ENCODE measurements at places on chromosomes 6 and 20.

DNA sequence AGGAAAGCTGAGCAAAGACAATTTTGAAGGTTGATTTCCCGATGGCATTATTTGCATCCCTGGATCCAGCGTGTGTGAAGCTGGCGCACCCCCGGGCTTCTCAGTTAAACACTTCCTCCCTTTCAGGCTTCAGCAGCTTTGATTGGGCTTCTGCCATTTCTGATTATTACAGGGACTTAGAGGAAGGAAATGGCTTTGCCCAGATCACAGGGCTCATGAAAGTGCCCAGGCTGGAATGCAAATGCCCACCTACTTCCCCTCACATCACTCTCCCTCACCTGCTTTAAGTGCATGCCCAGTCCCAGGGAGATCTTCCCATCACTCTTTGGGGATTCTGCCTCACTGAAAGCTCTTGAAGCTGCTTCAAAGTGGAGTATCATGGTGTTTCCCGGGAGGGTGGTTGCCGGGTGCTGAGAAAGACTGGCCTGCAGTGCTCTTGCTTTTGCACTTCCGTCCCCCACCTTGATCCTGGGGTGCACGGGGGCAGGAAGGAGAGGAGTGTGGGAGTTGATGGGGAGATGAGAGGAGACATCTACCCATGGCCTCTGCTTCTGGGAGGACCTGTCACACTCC lies 28.3 kb downstream of the PHACTR3 start:
- no peak for DNase-seq

DNA sequence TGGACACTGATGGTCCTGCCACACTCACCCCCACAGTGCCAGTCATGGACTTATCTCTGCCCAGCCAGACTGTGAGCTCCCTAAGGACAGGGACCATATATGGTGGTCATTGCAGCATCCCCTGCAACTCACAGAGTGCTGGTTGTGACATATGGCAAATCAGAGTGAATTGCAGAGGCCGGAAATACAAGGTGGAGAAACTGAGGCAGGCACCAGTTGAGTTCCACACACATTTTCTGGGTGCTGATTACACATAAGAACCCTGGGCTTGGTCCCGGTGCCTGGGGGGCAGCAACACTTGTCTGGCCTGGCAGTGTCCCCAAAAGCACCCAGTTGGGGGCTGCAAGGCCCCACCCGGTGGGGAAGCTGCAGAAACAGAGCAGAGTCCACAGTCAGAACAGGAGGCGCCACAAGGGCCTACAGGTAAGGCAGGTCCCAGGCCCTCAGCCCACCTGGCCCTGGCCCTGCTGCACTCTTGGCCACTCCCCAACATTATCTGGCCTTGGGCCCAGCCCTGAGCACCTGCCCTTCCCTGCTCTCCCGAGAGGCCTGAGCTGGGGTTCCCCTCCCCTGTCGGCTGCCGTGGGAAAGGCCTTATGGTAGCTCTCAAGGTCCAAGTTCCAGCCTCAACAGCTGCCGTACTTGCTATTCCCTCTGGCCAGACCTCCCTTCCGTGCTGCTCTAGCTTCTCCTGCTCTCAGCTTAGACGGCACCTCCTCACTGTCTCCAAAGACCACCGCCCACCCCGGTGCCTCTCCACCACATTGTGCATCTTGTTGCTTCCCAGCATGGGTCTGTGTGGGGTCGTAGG lies 140.8 kb upstream of the PTPN1 start:
- DNase-seq: peak; percentile 93

GRCh38 chr20:37622728-37623127 lies 71.1 kb upstream of the CTNNBL1 start:
- no peak for DNase-seq

- no peak for DNase-seq
These were observed 6.4 kb downstream of the OSBPL2 start for GRCh38 chr20:62244644-62245108.

GRCh38 chr6:142938510-142938909 lies 6.5 kb downstream of the HIVEP2 start:
- no peak for DNase-seq

GRCh38 chr6:13411484-13411883 lies 75.9 kb downstream of the GFOD1 start:
- no peak for DNase-seq

- DNase-seq: no peak
These were observed 36.3 kb downstream of the ZNF133 start for GRCh38 chr20:18324596-18325089.

DNA sequence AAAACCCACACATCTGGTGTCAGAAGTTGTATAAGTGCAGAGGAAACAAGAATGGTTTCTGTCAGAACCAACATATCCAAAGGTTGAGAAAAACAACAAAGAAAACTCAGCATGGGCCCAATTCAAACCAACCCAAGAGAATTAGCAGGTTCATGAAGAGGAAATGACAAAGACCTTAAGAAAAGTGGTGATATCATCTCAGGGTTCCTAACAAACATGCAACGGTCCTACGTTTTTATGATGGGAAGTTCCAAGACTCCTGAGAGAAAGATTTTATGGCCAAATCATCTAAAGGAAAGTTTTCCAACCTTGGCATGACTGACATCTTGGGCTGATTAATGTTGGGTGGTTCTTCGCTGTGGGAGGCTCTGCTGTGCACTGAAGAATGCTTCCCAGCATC lies 23.0 kb downstream of the TFB1M start:
- DNase-seq: no peak

DNA sequence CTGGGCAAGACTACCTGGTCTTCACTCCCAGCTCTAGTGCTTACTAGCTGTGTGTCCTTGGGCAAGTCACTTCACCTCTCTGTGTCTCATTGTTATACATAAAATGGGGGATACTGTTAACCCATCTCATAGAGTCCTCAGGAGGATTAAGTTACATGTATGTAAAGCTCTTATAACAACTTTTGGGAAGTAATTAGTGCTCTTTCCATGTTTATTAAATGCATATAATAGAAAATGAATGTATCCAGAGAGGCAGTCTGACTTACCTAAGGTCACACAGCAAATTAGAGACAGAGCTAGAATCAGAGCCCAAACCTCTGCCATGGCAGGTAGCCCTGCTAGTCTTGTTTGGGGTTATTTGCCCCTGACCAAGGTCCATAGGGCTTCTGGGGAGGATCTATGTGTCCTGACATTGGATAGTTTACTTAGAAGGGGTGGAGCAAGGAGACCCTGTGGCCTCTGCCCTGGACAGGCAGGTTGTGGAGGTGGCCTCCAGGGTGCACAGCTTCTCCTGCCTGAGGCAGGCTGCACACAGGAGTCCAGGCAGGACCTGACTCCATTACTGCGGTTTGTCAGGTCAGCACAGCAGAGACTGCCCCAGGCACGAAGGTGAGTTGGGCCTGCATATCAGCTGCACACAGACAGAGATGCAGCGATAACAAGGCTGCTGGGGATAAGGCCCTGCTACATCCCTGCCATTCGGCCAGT lies 8.4 kb upstream of the MAPK13 start:
- no peak for DNase-seq

DNA sequence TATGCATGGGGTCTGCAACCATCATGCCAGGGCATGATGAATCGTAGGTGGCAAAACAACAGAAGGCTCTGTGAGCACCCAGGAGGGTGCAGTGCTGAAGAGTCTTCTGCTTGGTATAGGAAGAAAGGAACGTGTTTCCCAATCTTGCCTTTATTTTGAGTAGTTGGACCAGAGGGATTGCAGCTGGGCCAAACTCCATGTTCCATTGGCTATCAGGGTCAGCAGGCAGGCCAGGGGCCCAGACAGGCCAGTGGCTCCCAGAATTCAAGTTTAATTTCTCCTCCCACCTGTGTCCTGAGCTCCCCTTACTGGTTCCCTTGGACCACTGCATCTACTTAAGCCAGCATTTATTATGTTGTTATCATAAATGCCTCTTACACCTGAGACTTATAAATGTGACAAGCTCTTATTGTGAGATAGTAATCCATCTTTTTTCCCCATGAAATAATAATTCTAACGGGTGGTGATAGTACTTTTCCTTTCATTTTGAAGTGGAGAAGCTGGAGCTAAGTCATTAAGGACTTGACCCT lies 918 bp upstream of the TRIM38 start:
- no peak for DNase-seq

GRCh38 chr6:158038291-158039177 lies 56.9 kb downstream of the SYNJ2 start:
- no peak for DNase-seq

GRCh38 chr6:27617046-27617687 lies 144.3 kb upstream of the ZNF184 start:
- peak; percentile 16 for DNase-seq

GRCh38 chr6:20119485-20119884 lies 92.8 kb downstream of the MBOAT1 start:
- no peak for DNase-seq

DNA sequence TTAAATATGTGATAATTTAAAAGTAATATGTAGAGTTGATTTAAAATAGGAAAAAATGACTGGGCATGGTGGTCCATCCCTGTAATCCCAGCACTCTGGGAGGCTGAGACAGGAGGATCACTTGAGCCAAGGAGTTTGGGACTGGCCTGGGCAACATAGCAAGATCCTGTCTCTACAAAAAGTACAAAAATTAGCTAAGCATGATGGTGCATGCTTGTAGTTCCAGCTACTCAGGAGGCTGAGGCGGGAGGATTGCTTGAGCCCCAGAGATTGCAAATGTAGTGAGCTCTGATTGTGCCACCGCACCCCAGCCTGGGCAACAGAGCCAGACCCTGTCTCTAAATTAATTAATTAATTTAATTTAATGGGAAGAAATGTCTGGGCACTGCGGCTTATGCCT lies 44.2 kb upstream of the CDYL start:
- DNase-seq: no peak

GRCh38 chr20:39745380-39745779 lies 783.2 kb downstream of the DHX35 start:
- DNase-seq: no peak

DNA sequence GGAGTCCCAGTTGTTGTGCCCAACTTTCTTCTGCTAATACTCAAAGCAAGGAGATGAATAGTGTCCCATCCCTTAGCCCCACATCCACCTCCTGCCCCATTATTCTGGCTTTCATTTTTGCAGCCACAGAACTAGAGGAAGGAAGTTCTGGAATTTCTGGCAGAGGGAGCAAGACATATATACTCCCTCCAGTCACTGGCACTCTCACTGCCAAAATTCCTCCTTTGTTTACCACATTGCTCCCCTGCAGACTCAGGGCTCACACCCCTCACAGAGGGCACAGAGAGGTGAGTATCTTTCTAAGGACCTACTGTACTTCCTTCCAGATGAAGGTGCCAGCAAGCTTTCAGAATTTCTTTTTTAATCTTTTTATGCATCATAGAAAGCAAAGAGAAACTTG lies 168.0 kb upstream of the ID4 start:
- DNase-seq: no peak

DNA sequence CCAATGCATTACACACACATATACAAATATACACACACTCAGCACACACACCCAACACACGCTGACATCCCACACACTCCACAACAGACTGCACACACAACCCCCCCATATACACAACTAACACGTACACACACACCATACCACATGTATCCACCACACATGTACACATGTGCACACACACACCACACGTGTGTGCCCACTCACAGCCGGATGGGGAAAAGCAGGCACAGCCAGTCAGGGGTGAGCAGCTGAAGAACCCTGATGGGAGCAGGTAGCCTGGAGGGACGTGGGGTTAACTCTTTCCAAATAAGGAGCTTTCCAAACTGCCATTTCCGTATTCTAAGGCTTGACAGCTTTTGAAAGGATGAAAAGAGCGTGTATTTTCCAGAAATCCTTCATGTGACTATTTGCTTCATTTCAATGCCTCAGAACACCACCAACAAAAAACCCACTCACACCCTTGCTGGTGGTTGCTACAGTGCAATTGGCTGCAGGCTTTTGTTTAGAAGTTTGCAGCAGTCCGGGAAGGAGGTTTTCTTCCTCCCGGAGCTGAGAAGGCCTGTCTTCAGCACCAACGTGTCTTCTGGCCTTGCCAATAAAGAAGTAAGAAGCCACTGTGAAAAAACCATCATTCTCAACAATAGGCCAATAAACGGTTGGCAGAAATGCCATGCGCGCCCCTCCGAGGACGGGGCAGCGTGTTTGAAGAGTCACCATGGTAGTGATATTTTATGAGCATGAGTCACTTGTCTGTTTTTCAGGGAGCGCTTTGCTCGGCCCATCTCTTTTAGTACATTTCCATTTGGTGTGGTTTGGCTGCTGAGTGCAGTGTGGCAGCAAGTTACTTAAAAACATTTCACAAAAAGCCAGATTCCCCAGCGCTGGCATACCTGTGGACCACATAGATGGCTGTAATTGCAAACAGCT lies 131.3 kb upstream of the GMDS start:
- DNase-seq: no peak

GRCh38 chr6:137133122-137133521 lies 40.3 kb downstream of the IL22RA2 start:
- no peak for DNase-seq

- no peak for DNase-seq
These were observed 110.2 kb upstream of the CST7 start for GRCh38 chr20:24838546-24839535.

DNA sequence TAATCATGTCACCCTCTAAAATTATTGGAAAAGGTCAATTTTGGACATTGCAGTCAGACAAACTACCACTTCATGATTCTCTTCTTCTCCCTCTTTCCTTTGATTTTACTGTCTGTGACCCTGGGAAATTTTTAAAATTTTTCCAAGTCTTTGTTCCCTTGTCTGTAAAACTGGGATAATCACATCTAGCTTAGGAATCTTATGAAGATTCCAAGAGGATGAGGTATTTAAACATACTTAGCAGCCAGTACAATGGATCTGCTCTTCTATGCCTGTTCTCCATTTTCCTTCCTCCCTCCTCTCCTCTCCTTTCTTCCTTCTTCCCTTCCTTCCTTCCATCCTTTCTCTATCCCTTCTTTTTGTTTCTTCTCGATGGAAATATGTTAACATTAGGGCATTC lies 651.6 kb upstream of the MARCKS start:
- DNase-seq: no peak

DNA sequence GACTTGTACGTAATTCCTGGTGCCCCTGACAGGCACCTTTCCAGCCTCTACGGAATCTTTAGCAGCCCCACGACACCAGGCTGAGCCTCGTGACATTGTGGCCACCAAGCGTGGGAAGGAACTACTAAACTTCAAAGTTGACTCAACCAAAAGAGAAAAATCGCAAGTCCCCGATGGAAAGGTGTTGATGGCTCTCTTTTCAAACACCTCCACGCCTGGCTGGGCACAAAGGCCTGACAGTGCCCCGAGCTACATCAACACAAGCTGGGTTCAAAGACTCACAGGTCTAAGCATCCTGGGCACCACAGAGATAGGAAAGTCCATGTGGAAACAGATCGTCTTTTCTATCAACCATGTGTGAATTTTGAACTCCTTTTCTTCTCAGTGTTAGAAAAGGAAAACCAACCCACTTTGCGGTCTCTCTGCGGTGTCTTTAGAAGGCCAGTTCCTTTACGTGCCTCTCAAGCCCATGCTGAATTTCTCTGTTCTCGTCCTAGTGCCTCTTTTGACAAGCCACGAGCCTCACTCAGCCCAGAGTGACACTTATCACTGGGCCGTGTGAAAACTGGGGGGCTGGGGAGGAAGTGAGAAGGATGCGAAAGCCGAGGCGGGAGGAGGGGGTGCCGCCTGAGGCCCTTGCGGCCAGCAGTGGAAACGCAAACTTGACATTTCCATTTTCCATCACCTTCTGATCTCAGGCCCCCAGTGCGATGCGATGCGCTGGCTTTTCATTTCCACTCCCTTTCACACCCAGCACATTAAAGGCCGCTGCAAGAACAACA lies 59.4 kb downstream of the GFOD1 start:
- DNase-seq: no peak

GRCh38 chr20:17443131-17443858 lies 87.9 kb downstream of the BFSP1 start:
- no peak for DNase-seq
